HCT116 (cell line): ENCODE measurements at places on chromosomes 12 and 14. TPM values are rescaled to one million over a fixed set of nuclear protein-coding genes. Genes with fewer than 3 reads are reported as not detected.

GRCh38 chr14:38083039-38083438 lies 124.7 kb upstream of the SSTR1 start:
- H3K27me3 ChIP-seq = no peaks in the 10 kb centered on the region
- no peak for DNase-seq
- no peak overlapping the region for H3K27ac ChIP-seq
- H3K36me3 ChIP-seq = no peaks in the 10 kb centered on the region
- H3K4me1 ChIP-seq = no peaks in the 10 kb centered on the region
- H3K4me3 ChIP-seq = no peak overlapping the region

DNA sequence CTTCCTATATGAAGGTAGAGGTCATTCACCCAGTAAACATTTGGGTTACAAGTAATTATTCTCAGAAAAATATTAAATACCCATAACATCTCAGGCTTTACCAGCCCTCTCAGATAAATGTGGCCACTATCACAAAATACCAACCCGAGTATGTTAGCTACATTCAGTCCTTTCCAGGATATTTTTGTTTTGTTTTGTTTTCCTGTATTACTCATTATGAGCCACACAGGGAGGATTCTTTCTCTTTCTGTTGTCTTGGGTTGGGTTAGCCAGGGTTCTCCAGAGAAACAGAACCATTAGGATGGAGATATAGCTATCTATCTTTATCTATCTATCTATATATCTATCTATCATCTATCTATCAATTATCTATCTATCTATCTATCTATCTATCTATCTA lies 947.6 kb upstream of the MDGA2 start:
- H3K4me3 ChIP-seq = no peak overlapping the region
- DNase-seq = no peak
- no peak overlapping the region for H3K27ac ChIP-seq
- no peaks in the 10 kb centered on the region for H3K4me1 ChIP-seq

DNA sequence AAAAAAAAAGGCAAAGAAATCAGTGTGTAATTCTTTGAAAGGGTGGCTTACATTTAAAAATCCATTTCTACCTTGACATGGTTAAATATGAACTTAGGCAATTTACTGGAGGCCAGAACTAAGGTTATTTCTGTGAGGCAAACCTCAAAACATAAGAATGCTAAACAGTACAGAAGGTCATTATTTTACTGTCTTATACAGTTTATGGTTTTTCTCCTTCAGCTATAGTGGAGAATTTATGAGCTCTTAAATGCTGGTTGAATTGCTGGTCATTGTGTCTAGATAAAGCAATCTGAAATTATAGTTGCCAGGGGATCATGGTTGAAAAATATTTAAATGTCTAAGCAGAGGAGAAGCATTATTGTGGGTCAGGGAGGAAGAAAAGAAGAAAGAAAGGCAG lies 70.5 kb downstream of the TRIM9 start:
- no peak for DNase-seq
- no peak overlapping the region for H3K27ac ChIP-seq
- no peak overlapping the region for H3K4me3 ChIP-seq
- no peaks in the 10 kb centered on the region for H3K36me3 ChIP-seq
- no peaks in the 10 kb centered on the region for H3K4me1 ChIP-seq

DNA sequence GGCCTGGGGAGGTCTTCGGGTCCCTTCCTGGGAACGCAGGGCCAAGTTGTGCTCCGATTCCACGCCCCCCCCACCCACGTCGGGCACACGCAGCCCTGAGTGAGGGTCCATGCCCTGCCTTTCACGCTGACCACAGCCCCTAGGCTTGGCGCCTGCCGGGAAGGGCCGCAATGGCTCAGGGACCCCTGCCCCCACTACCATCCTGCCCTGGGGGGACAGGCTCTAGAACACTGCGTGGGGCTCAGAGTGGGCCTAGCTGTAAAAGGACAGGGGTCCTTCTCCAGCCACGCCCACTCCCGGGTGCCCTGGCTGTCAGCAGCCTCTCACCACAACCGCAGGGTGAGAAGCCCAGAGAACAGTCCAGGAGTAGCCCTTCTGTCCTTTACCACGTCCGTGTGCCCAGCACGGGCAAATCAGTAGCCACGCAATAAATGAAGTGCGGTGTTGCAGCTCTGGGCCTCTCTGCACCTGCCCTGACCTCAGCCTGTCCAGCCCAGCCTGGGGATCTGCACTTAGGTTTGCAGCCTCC lies 9.4 kb upstream of the GPR68 start:
- H3K36me3 ChIP-seq = no peaks in the 10 kb centered on the region
- no peaks in the 10 kb centered on the region for H3K27me3 ChIP-seq
- peaks cover 8% of the 10 kb centered on the region; the same call in 1 of the 2 replicates for H3K4me1 ChIP-seq
- DNase-seq = no peak
- no peak overlapping the region for H3K27ac ChIP-seq

GRCh38 chr12:19066475-19067001 lies 63.0 kb upstream of the PLEKHA5 start:
- H3K4me3 ChIP-seq = no peak overlapping the region
- no peaks in the 10 kb centered on the region for H3K27me3 ChIP-seq
- H3K4me1 ChIP-seq = no peaks in the 10 kb centered on the region
- H3K36me3 ChIP-seq = no peaks in the 10 kb centered on the region
- H3K27ac ChIP-seq = no peak overlapping the region
- no peak for DNase-seq

DNA sequence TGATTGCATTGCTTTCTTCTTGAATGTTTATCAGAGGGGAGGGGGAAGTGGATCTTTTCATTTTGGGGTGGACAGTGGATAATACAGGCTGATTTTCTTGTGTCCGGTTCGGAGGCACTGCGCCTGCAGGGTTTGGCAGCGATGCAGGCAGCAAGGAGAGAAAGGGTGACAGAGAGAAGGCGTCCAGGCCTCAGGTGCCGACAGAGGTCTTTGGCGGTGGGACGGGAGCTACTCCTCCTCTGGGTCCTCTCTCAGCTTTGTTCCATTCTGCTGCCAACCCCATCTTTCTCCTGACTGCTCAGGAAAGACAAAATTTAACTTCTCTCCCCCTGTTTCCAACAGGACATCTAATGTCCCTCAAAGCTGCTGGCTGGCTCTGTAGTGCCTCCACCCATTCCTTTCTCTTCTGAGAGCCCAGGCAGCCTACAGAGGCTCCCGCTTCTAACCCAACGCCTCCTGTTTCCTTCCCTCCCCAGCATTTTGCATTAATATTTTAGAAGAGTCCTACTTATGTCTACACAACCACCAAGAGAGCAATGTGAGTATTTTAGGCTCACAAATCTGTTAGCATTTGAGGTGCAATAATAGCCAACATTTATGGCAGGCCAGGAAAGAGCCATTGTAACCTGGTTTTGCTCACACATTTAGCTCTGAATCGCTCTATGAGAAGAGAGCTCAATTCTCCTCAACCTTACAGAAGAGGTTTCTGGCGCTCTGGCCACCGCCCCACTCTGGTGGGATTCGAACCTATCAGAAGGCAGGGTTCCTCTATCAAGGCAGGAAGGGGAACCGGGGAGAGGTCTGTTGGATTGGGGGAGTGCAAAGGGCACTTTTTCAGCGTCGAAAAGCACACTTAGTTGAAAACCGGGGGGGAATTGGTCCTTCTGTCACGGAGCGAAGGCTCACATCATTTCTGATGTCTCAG lies 7.1 kb upstream of the TBX5 start:
- no peaks in the 10 kb centered on the region for H3K36me3 ChIP-seq
- H3K27ac ChIP-seq = no peak overlapping the region
- peaks cover 20% of the 10 kb centered on the region; the same call in 1 of the 2 replicates for H3K27me3 ChIP-seq
- no peak overlapping the region for H3K4me3 ChIP-seq

DNA sequence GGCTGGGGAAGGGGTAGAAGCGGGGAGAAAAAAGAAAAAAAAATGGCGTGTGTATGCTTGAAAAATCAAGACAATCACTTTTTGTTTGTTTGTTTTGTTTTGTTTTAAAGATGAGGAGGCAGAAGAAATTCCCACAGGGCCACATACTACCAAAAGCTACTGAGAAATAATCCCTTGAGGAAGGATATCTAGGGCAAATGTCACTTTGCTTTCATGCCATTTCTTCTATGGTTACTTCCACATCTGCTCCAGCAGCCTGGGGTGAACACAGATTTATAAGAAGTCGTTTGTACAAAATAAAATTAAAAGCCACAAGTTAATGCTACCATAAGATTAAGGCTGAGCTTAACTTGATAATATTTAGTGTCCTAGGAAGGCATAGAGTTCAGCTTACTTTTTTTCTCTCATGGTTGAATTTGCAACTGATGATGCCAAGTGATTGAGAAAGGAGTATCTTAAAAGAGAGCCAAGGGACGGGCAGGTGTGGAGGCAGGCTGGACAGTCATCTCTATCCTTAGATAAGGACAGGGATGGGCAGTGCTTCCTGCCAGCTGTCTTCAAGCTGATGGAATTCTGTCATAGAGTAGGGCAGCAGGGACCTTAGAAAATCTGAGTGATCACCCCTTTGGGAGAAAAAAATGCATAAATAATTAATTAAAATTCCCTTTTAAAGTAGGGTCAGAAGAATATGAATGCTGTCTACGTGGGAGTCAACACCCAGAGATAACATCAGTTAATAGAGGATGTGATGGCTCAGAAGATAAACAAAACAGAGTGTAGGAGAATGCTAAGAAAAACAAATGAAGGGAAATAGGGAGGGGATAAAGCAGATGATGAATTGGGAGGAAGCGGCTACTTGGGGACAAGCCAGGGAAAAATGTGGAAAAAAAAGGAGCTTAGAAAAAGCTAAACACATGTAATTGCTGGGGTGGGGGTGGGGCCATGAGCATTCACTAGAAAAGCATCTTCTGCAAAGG lies 57.1 kb downstream of the DYRK2 start:
- peaks cover 7% of the 10 kb centered on the region; the same call in 1 of the 2 replicates for H3K27me3 ChIP-seq
- H3K4me3 ChIP-seq = no peak overlapping the region
- DNase-seq = no peak
- peaks cover 4% of the 10 kb centered on the region; the same call in 1 of the 2 replicates for H3K4me1 ChIP-seq
- no peaks in the 10 kb centered on the region for H3K36me3 ChIP-seq

The ZNF10 gene
- not detected for total RNA-seq

The GPR84 gene
- total RNA-seq = not detected
